D721Med (cell line): ENCODE measurements at places on chromosomes 1 and 21.

DNA sequence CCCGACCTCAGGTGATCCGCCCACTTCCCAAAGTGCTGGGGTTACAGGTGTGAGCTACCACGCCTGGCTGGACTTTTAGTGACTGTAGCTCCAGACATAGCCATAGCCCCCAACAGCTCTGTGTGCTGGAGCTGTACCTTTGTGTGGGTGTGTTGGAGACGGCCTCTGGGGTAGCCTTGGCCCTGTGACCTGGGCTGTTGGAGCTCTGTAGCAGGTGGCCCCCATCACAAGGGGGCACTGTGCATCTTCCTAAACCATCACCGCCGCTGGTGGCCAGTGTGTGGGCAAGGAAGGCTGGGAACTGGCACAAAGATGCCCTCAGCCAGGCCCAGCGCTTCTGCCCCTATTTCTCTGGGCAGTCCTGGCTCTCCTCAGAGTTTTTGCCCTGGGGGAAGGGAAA is 38.4 kb upstream of the FOXO6 start:
- no peak for DNase-seq

- DNase-seq: no peak
Measured at GRCh38 chr1:235617808-235618207, 31.8 kb downstream of the GNG4 start.

DNA sequence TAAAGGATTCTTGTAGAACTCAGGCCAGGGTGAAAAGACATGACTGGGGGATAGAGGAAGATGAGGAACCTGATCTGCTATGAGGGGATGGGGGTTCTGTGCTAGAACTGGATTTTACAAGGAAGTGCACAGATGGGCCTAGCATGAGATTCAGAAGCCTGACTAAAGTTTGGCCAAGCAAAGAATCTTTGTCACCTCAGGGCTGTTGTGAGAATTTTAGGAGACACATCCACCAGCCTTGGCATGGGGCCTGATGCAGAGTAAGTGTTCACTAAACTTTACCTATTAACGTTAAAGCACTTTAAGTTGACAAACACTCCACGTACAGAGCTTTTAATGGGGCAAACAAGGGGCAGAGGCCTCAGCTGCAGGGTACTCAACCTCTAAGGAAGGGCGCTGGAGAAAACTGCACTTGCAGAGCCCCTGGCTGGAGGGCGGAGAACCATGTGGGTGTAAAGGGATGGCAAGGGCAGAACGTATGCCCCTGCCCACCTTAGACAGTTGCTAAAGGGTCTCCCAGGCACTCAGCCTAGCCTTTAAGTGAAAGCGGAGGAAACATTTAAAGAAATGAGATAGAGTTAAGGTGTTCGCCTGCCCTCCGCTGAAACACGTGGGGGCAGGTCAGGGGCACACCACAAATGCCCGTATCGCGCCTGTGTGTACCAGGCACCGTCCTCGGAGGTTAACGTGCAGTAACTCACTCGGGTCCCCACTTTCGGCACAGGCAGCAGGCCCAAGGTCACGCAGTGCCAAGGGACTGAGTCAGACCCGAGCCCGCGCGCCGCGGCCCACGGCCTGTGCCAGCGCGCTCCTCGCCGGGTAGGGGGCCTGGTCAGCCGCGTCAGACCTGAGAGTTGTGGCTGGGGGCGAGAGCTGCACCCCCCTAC is 990 bp upstream of the MRPS6 start:
- DNase-seq: no peak

GRCh38 chr1:115233598-115233997 is 104.5 kb downstream of the NGF start:
- DNase-seq: no peak
